ENCODE measurements at places on chromosomes 6 and 20.

GRCh38 chr6:37531026-37531425 is 31.3 kb upstream of the CCDC167 start:
- DNase-seq = no peak

DNA sequence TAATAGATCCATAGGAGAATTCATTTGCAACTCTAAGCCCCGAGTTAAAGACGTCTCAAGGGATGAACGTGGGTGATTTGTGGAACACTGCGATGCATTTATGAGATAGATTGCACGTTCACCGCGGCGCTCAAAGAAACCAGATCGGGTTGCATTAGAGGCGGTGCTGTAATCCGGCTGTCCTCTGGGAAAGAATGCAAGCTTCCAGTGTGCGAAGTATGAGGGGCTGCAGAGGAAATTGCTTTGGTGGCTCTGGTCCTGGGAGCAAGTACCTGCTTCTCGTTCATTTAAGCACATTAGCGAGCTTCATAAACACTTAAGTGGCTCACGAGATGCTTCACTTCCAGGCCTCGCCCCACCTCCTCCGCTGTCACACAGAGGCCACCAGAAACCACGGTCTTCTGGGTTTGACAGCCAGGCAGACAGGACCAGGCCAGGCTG is 182.3 kb downstream of the CDH4 start:
- DNase-seq = peak; percentile 96

DNA sequence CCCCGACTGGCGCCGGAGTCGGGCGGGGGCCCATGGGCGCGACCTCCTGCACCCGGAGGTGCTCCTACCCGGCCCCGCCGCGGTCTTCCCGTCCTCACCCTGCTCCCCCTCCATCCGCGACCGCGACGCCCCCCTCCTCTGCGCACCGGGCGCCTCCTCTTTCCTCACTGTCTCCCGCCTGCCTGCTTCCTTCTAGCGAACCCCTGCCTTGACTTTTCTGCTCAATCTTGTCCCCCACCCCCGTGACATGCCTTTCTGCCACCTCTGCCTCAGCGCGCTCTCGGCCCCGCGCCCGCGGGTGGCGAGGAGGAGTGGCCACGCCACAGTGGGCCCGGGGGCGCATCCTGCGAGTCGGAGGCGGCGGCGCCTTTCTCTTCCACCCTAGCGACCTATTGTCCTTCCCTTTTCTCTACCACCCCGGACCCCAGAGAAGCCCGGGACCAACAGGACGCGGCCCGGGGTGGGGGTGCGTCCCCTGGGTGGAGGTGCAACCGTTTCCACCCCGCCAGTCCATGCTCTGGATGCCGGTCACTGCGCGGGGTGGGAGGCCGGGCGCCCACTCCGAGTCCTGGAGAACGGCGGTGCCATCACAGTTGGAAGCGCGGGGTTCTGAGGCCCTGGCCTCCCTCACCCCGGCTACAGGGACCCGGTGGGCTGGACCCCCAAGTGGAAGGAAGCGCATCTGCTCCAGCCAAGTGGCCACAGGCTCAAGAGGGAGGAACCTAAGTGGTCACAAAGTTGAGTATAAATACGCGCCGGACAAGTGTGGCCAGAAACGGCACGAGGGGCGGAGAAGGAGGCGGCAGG is 2.0 kb downstream of the PDE10A start:
- no peak for DNase-seq

DNA sequence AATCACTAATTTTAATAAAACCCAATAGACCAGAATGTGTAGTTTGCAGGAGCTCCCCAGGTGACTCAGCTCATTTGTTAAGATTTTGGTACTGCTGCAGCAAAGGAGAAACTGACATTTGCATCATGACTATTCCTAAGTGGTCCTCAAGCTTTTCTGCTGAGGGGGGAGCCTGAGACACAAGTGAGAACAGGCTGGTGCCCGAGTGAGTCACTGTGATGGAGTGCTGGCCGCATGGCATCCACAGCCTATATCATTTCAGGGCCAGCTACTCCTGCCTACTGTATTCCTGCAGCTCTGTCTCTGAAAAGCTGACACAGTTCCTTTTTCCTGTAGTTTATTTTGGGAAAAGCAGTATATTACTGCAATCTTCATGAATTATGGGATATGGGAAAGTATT is 113.7 kb upstream of the ENPP5 start:
- DNase-seq = no peak

GRCh38 chr6:77030929-77031674 is 432.2 kb downstream of the HTR1B start:
- no peak for DNase-seq

DNA sequence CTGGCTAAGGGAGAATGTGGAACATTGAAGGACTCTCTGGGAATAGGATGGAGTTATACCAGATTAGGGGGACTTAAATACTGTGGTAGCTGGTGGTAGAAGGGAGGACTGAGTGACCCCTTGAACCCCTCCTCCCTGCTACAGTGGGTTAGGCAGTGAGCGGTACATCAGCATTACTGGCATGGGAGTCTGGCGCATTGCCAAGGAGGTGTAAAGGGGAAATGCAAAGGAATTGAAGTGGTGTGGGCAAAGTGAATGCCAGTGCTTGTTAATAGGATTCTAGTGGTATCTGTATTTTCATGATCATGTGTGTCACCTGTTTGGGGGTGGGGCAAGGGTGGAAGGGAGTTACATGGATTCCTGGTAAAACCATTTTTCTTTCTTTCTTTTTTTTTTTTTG is 60.1 kb downstream of the GFRA4 start:
- no peak for DNase-seq

DNA sequence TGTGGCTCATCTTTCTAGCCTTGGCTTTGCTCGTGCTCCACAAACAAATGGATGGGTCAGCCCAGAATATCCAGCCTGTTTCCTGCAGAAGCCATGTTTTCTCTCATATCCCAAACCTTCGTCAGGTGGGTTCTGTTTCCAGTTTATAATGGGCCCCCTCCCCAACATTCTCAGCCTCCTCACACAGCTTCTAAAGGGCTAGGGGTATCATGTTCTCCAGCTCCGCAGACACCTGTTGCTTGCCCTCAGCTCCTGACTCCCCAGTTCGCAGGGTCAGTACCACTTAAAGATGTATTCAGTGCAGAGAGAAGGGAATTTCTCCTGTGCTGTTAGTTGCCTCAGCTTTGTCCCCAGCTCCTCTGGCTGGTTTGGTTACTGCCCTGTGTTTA is 447.3 kb upstream of the JARID2 start:
- no peak for DNase-seq

DNA sequence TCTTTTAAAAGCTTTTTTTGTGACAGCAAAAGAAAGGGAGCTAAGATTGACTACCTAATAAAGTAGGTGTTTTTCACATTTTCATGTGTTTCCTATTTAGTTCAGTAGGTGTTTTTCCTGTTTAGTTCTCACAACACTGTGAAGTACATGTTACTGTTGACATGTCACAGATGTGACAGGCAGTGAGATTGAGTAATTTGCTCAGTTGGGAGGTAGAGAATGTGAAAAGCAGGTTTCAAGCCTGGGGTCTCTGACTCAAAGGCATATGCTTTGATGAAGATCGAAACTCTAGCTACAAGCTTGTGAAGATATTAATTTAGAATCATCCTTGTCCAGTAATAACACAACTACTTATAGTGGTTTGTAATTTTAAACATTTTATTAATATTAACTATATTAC is 43.1 kb downstream of the SLX4IP start:
- DNase-seq = no peak

GRCh38 chr20:50359607-50360217 is 150.5 kb upstream of the PTPN1 start:
- no peak for DNase-seq

GRCh38 chr6:22078802-22079545 is 217.9 kb downstream of the PRL start:
- DNase-seq = no peak

DNA sequence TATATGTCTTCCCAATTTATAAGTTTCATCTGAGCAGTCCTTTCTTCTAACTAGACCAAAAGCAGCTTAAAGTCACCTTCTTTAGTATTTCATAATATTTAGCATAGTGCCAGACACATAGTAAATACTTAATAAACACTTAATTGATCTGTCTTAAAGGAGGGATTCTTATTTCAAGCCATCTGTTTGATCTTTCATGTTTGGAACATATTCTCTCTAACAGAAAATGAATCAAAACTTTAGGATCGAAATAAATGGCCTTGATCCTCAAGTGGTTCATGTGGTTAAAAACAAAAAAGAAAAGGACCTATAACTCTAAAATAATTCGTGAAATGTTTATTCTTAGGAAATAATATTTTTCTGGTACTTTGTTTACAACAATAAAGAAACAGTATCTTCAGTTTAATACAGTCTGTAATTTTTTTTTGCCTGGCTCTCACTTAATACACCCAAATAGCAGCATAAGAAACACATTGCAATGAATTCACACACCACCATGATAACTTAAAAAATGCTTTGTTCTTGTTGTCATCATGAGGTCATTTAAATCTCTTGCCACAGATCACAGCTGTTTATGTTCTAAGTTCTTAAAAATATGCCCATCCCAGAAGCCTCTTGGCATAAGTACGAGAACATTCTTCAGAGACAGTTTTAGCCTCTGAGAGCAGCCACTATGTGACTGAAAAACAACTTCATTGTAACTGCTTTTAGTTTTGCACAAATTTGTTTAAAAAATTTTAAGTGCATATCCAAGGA is 48.1 kb downstream of the ESF1 start:
- DNase-seq = no peak

GRCh38 chr20:50366270-50367103 is 143.7 kb upstream of the PTPN1 start:
- peak; percentile 81 for DNase-seq

DNA sequence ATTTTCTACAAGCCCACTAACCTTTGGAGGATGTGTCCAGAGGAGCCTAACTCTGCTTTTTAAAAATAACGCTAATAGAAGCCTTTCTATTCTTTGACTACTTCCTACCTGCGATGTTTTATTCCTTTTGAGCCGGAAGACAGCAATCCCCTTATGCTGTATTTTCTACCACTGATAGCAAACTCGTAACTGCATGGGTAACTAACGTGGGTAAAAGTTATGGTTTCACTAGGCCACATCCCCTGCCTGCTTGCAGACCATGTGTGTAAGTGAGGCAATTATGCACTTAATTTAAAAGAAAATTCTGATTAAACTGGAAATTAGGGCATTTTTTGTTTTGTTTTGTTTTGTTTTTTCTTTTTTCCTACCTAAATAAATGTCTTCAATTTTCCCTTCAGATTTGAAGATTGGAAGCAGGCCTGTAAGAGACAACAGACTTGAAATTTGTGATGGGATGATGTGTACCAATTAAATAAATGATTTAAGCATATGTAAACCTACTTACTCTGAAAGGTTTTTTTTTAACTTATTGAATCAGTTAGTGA is 931 bp downstream of the UFL1 start:
- peak; percentile 59 for DNase-seq

DNA sequence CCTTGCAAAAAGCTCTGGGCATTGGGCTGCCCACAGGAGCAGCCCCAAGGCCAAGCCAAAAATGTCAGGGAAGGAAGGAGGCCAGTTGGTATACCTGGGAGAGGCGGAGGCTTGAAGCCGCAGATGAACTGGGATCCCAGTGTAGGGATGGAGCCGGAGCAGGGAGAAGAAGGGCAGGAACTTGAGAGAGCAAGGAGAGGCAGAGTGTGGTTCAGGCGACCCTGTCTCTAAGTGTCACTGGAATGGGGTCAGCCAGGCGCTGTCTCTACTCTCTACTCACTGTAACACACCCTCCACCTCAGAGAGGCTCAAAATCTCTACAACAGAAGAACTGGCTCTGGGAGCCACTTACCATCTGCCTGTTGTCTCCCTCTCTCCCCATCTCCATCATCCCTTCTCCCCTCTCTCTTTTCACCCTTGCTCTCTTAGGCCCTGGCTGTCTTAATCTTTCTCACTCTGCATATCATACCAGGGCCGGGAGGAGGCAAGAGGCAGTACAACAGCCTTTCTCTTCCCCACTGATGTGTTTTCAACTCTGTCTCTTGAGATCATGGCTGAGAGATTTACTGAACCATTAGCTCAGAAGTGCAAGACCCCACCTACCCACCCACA is 93.3 kb downstream of the CRYBG1 start:
- DNase-seq = no peak

- DNase-seq = no peak
Observed at GRCh38 chr6:121770943-121771342, 335.5 kb downstream of the GJA1 start.

GRCh38 chr6:168288781-168289570 is 30.6 kb downstream of the DACT2 start:
- no peak for DNase-seq

DNA sequence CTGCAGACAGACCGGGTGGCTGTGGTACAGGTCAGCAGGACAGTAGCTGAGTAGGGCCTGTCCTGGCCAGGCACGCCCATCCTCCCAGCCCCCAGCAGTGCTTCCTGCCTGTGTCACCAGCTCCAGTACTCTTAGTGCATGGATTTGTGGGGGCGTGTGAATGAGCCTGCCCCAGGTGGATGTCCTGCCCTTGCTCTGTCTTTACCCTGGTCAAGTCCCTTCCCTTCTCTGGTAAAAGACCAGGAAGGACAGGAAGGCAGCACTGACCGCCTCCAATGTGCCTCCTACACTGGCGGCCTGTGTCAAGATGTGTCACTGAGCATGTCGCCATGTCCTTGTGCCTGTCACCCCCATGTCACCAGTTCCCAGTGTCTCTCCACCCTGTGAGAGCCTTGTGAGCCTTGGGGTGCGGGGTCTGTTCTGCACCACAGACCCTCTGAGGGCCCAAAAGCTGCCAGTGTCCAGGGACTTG is 11.9 kb downstream of the TEAD3 start:
- DNase-seq = no peak

GRCh38 chr6:158977382-158977781 is 22.6 kb downstream of the RSPH3 start:
- no peak for DNase-seq

GRCh38 chr6:169205176-169206160 is 48.2 kb downstream of the THBS2 start:
- DNase-seq = no peak

- DNase-seq = no peak
Observed at GRCh38 chr6:150883521-150883920, 18.0 kb downstream of the MTHFD1L start.

DNA sequence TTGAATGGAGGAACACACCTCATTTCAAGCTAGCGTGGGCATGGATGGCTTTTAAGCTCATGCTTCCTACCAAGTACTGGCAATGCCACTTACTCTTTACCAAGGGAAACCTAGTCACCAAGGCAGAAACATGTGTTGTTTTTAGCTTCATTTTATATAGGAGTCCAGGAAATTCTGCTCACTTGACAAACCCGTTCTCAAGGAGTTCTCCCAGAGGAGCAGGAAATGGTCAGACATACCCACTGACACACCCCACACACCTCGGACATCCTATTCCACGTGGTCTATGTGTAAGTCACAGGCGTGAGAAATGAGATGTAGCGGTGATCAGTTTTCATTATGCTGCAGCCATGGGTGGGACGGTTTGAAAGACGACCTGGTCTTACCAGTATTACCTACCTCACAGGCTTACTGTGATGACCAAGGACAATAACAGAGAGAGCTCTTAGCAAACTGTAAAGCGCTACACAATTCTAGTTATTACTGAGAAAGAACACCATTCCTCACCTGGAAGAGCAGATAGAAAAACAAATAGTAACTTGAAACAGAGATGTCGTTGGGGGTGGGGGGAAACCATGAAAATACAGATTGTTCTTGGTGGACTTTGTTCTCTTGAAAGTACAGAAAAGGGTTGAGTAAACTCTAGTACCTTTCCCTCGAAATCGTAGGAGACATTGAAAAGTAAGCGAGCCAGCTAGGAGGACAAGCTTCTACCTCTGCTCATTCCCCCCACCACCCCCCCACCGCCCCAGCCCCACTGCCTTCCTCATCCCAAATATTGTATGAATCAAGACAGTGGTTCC is 1.7 kb downstream of the CNKSR3 start:
- DNase-seq = peak; percentile 59
